ENCODE measurements at places on chromosomes 12 and 14.

GRCh38 chr12:116594325-116595038 lies 35.3 kb downstream of the MAP1LC3B2 start:
- DNase-seq: no peak

- DNase-seq: no peak
These were observed 32.3 kb downstream of the BRI3BP start for GRCh38 chr12:125025606-125026235.

DNA sequence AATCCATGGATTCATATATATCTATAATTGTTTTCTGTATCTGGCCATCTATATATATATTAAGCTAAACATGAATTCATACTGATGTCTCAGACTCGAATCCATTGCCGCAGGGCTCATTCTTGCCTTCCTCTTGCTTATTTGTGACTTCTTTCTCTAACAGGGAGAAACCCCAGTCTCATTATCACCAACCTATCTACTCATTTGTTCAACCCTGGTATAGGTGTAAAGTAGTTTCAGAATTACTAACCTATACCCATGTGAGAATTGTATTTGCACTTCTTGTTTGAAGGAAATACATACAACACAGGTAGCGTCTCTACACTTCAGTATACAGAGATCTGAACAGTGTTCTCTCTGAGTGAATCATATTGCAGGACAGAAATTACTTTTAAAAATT lies 77.7 kb downstream of the PTPN11 start:
- DNase-seq: no peak

DNA sequence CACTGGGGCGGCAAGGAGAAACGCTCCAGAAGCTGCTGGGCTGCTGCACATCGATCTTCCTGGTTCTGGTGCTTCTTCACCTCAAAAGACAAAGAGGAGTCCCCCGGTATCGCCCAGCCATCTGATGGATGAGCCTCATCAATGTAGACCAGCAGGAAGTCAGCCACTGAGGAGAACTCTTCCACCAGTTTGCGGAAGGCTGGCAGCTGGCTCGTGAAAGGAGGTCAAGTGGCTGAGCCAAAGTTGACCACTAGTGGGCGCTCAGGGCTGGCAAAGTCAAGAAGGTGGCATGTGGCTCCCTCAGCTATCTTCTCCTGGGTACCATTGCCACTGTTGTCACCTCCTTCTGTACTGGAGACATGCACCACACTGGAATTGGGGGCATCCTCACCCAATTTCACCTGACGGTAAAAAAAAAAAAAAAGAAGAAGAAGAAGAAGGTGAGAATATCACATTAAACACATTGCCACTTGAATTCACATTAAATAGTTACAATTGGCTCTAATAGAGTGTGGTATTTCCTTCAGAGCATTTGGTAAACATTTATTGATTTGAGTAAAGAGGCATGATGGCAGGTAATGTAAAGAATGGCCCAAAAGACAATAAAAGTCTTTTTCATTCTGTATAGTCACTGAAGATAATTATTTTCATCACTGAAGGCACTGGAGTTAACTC lies 8.3 kb downstream of the DIO2 start:
- no peak for DNase-seq

DNA sequence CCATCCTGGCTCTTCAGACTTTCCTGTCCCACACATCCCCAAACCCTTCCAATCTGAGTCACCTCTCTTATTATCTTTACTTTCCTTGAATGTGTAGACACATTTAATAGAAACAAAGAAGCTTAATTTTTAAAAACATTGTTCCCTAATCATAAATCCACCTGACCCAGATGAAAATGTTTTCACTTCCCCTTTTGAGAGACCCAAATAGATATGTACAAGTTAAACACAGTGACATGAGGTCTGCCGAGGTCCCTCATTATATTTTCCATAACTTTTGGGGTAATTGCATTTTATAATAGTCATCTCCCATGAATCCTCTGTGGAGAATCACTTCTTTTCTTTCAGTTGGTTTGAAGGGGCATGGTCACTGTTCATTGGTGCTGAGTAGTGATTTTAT lies 191.1 kb downstream of the GRIN2B start:
- DNase-seq: no peak

GRCh38 chr14:75409316-75410205 lies 18.3 kb upstream of the JDP2 start:
- DNase-seq: no peak

GRCh38 chr14:90836692-90837063 lies 20.4 kb upstream of the TTC7B start:
- DNase-seq: no peak

GRCh38 chr14:67738740-67739504 lies 37.2 kb downstream of the RDH12 start:
- DNase-seq: peak; percentile 67

DNA sequence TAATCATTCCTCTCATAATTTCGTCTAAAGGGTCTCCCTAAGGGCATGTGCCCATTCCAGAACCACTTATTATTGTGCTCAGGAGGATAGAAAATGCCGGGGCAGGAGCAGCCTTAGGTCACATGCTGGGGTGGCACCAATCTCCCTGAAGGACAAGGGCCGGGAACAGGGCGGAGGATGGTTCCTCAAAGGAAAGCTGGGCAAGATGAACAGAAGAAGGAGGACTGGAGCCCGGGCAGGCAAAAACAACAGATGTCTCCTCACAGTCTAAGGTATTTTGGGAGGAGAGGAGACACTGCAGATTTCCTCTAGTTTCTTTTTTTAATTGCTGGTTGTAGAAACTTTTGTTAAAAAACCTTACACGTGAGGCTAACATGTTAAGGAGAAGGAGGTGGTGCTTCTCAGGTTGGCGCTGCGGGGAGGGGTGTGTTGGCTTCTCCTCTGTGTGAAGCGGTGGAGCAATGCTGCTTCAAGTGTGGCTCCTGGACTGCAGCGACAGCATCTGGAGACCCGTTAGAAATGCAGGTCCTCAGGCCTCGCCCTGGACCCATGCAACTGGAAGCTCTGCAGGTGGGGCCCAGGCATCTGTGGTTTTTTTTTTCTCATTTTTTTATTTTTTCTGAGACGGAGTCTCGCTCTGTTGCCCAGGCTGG lies 164.8 kb downstream of the AACS start:
- DNase-seq: no peak

DNA sequence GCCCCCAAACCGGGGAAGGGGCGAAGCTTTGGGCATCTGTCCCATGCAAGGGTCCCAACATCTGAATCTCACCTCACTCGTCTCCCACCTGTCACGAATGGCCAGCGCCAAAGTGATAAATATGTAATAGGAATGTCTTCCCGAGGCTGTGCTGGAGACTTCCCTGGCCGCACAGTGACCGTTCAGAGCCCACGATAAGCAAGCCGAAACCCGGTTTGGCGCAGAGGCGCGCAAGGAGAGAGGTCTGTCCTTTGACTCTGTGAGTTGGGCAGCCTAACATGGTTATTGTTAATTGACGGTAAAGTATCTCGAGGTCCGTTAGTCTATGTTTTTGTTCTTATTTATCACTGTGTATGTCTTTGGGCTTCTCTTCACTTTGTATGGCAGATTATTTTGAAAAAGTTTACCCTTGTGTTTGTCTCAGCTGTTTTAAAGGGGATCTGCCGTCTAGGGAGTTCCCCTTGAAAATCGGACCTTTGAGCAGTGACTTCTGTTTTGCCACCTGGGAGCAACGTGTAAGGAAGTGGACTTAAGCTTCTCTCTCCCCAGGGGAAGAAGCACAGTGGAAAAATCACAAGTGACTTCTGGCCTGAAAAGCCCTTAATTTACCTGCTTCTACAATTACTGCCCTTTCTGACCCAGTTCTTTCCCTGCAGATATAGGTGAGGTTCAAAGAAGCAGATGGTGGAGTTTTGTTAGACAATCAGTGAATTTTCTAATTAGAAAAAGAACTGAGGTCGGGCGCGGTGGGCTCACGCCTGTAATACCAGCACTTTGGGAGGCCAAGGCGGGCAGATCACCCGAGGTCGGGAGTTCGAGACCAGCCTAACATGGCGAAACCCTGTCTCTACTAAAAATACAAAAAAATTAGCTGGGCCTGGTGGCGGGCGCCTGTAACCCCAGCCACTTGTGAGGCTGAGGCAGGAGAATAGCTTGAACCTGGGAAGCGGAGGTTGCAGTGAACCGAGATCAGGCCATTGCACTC lies 1.1 kb upstream of the TM9SF1 start:
- DNase-seq: no peak

Data from sciatic nerve (tissue), 2 donors.